Naive thymus-derived CD8-positive, alpha-beta T cell (primary cell): ENCODE measurements at places on chromosomes 6 and 20.

GRCh38 chr6:47152666-47153403, 110.7 kb upstream of the ADGRF1 start:
- no peak for DNase-seq
- no peak overlapping the region for H3K27ac ChIP-seq
- no peak overlapping the region for H3K4me3 ChIP-seq
- peaks cover 4% of the 10 kb centered on the region for H3K27me3 ChIP-seq

GRCh38 chr6:157223511-157223910, 99.8 kb downstream of the TMEM242 start:
- no peaks in the 10 kb centered on the region for H3K36me3 ChIP-seq
- peaks cover 4% of the 10 kb centered on the region for H3K27me3 ChIP-seq
- no peak overlapping the region for H3K27ac ChIP-seq
- H3K4me1 ChIP-seq: peaks cover 38% of the 10 kb centered on the region
- DNase-seq: no peak

DNA sequence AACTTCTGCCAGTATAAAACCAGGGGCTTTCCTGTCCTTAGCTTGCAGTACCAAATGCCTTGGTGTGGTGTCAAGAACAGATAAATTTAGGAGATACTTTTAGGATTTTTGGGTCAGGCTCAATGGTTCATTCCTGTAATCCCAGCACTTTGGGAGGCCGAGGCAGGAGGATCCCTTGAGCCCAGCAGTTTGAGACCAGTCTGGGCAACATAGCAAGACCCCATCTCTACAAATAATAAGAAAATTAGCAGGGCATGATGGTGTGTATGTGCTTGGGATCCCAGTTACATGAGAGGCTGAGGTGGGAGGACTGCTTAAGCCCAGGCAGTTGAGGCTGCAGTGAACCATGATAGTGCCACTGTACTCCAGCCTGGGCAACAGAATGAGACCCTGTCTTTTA, 3.2 kb upstream of the ZBTB12 start:
- no peaks in the 10 kb centered on the region for H3K27me3 ChIP-seq
- H3K4me3 ChIP-seq: no peak overlapping the region
- no peaks in the 10 kb centered on the region for H3K36me3 ChIP-seq
- peaks cover 15% of the 10 kb centered on the region for H3K4me1 ChIP-seq
- no peak for DNase-seq

DNA sequence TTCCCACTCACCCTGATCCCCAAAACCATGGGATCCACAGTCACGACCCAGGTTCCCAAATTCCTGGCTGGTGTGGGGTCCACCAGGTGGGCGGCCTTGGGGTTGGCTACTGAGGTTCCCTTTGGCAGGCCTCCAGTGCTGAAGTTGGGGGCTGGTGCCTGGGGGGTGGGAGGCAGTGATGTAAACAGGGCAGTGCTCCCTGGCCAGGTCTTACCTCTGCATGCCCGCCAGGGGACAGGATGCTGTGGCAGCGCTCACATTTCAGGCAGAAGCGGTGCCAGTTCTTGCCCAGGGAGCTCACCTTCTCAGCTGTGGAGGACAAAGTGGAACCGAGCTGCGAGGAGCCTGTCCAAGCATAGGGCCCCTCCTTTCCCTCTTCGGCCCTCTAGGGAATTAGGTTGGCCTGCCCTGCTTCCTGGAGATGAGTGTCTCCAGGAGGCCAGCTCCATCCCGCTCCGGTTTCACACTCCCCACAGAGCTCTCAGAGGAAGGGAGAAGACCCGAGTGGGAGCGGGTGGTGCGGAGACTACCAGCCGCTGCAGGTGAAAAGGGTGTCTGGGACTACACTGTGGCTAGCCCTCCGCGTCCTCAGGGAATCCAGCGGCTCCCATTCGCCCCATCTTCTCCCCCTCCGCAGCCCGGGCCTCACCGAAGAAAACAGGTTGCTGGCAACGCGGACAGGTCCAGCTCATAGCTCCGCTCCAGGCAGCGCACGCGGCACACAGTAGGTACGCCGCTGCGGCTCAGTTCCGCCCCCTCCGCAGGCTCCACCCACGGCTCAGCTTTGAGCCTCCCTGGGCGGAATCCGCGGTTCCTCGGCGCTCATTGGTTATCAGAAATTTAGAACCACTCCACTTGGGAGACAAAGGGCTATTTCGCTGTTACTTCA, at the start of gene CRIP3:
Gene CRIP3 (minus strand): TSS at position 726 of the 889 bp plus-strand sequence. CDS start 34 bp downstream, at position 692.
- no peaks in the 10 kb centered on the region for H3K36me3 ChIP-seq
- H3K4me3 ChIP-seq: peak within 1 kb of the TSS; percentile 79
- H3K27me3 ChIP-seq: peaks cover 9% of the 10 kb centered on the region

- no peak overlapping the region for H3K4me3 ChIP-seq
- no peak for DNase-seq
- H3K27ac ChIP-seq: no peak overlapping the region
- H3K27me3 ChIP-seq: peaks cover 34% of the 10 kb centered on the region
Observed at GRCh38 chr6:16216501-16217155, 21.8 kb upstream of the GMPR start.

- no peak overlapping the region for H3K4me3 ChIP-seq
- peak overlapping the region; percentile 52 for H3K27ac ChIP-seq
- peaks cover 21% of the 10 kb centered on the region for H3K4me1 ChIP-seq
- no peaks in the 10 kb centered on the region for H3K27me3 ChIP-seq
- DNase-seq: no peak
Observed at GRCh38 chr20:53635221-53635620, 41.6 kb upstream of the ZNF217 start.

- no peaks in the 10 kb centered on the region for H3K27me3 ChIP-seq
- no peak overlapping the region for H3K27ac ChIP-seq
- H3K4me3 ChIP-seq: no peak overlapping the region
- no peaks in the 10 kb centered on the region for H3K4me1 ChIP-seq
- H3K36me3 ChIP-seq: peaks cover 48% of the 10 kb centered on the region
Observed at GRCh38 chr6:35078896-35079295, 62.2 kb downstream of the TCP11 start.

DNA sequence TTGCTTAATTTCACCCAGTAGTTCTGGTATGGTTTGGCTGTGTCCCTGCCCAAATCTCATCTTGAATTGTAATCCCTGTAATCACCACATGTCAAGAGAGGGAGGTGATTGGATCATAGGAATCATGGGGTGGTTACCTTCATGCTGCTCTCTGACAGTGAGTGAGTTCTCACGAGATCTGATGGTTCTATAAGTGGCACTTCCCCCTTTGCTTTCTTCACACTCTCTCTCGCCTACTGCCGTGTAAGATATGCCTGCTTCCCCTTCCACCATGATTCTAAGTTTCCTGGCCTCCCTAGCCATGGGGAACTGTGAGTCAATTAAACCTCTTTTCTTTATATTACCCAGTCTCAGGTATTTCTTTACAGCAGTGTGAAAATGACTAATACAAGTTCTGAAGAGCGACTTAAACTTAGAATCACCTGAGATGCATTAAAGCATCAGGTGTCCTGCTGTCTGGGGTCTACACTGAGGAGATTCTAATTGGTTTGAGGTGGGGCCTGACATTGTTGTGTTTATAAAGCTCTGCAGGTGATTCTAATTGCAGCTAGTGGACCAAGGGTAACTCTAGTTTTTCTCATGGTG, 82.1 kb upstream of the DTNBP1 start:
- H3K4me1 ChIP-seq: no peaks in the 10 kb centered on the region
- H3K27ac ChIP-seq: no peak overlapping the region
- no peaks in the 10 kb centered on the region for H3K36me3 ChIP-seq
- DNase-seq: no peak
- no peak overlapping the region for H3K4me3 ChIP-seq
- H3K27me3 ChIP-seq: no peaks in the 10 kb centered on the region

DNA sequence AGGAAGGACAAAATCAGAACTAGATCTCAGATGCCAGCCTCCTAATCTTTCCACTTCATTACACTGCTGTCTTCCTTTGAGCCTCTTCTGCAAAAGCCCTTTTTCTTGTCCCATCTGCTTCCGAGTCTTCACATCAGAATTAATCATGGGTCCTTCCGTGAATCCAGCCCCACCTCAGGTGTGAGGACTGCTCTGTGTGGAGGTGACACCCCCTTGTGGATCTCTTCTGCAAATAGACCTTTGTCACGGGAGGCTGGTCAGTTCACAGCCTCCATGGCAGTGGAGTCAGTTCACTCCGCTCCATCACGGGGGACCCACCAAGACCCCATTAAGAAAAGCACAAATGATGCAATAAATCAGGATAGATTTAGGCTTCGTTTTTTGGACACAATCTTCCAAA, 171.1 kb downstream of the ADAT2 start:
- no peaks in the 10 kb centered on the region for H3K27me3 ChIP-seq
- H3K4me1 ChIP-seq: no peaks in the 10 kb centered on the region
- H3K4me3 ChIP-seq: no peak overlapping the region
- H3K27ac ChIP-seq: no peak overlapping the region
- DNase-seq: no peak

DNA sequence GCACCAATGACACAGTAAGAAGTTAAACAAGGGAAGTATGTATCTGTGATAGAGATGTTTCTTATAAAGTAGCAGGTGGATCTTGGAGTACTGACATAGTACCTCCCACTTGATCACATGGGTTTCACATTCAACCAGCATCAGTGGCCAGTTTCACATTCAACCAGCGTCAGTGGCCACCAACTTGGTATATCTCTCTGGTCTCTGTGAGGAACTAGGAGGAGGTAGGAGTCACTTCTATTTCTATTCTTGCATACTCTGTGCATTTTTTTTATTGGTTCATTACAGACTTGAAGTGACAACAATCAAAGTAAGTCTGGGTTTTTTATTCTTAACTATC, 200.3 kb upstream of the SIM1 start:
- no peak for DNase-seq
- peaks cover 8% of the 10 kb centered on the region for H3K4me1 ChIP-seq
- H3K27me3 ChIP-seq: no peaks in the 10 kb centered on the region
- H3K4me3 ChIP-seq: no peak overlapping the region
- H3K36me3 ChIP-seq: peaks cover 11% of the 10 kb centered on the region

GRCh38 chr6:135268740-135269139, 87.6 kb downstream of the MYB start:
- H3K27me3 ChIP-seq: no peaks in the 10 kb centered on the region
- H3K4me1 ChIP-seq: peaks cover 3% of the 10 kb centered on the region
- no peak for DNase-seq
- H3K36me3 ChIP-seq: no peaks in the 10 kb centered on the region
- H3K4me3 ChIP-seq: no peak overlapping the region

GRCh38 chr6:36759148-36759759, 61.6 kb downstream of the RAB44 start:
- no peak overlapping the region for H3K4me3 ChIP-seq
- H3K27me3 ChIP-seq: no peaks in the 10 kb centered on the region
- H3K36me3 ChIP-seq: no peaks in the 10 kb centered on the region
- H3K4me1 ChIP-seq: peaks cover 32% of the 10 kb centered on the region
- H3K27ac ChIP-seq: no peak overlapping the region

GRCh38 chr20:52945862-52946522, 26.2 kb upstream of the TSHZ2 start:
- no peak overlapping the region for H3K4me3 ChIP-seq
- H3K27ac ChIP-seq: no peak overlapping the region
- DNase-seq: no peak
- H3K27me3 ChIP-seq: no peaks in the 10 kb centered on the region

GRCh38 chr6:136137008-136137692, 113.0 kb downstream of the MTFR2 start:
- H3K36me3 ChIP-seq: peaks cover 2% of the 10 kb centered on the region
- H3K4me3 ChIP-seq: no peak overlapping the region
- DNase-seq: no peak
- H3K4me1 ChIP-seq: no peaks in the 10 kb centered on the region

DNA sequence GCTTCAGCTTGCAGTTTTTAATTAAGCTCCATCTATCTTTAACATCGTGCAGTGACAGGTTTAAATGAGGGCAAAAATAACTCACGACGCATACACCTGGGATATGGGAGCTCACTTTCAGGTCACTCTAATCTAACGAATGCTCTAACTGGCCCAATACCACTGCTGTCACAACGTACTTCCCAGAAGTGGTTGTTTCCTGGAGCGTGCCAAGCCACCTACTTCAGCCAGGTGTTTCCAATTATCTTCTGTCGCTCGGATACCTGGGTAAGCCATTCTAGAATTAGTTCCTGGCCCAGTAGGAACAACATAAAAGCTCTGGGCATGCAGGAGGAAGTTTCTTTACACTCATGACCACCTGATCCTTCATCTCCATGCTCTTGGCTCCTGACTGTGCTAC, 147.4 kb downstream of the FOXC1 start:
- H3K4me1 ChIP-seq: no peaks in the 10 kb centered on the region
- H3K27me3 ChIP-seq: no peaks in the 10 kb centered on the region
- peaks cover 43% of the 10 kb centered on the region for H3K36me3 ChIP-seq
- H3K27ac ChIP-seq: no peak overlapping the region

GRCh38 chr6:54730767-54731630, 115.6 kb upstream of the FAM83B start:
- H3K36me3 ChIP-seq: no peaks in the 10 kb centered on the region
- H3K27me3 ChIP-seq: no peaks in the 10 kb centered on the region
- no peak overlapping the region for H3K4me3 ChIP-seq
- no peak for DNase-seq

GRCh38 chr20:1669304-1669703, 11.7 kb upstream of the SIRPG start:
- H3K27ac ChIP-seq: peak overlapping the region; percentile 93
- no peak overlapping the region for H3K4me3 ChIP-seq
- no peaks in the 10 kb centered on the region for H3K27me3 ChIP-seq
- peaks cover 17% of the 10 kb centered on the region for H3K36me3 ChIP-seq
- no peak for DNase-seq

DNA sequence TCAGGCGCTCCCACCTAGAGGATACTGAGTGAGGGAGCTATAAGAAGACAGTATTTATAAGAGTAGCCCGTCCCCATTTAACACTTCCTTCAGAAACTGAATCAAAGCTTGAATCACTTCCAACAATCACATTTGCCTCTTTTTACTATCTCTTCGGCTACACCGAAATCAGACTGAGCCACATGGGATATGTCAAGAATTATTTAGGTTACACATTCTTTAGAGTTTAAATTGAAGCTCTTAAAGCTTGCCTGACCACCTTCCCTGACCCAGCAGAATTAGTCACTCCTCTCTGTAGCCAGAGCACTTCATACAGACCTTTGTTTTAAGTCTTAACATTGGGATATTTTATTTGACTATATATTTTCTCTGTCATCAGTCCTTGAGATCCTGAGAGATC, 163.7 kb downstream of the MAFB start:
- H3K36me3 ChIP-seq: no peaks in the 10 kb centered on the region
- H3K4me3 ChIP-seq: no peak overlapping the region
- no peaks in the 10 kb centered on the region for H3K4me1 ChIP-seq
- no peak overlapping the region for H3K27ac ChIP-seq
- peaks cover 3% of the 10 kb centered on the region for H3K27me3 ChIP-seq

- no peak for DNase-seq
- no peaks in the 10 kb centered on the region for H3K4me1 ChIP-seq
- H3K4me3 ChIP-seq: no peak overlapping the region
- H3K36me3 ChIP-seq: no peaks in the 10 kb centered on the region
- no peaks in the 10 kb centered on the region for H3K27me3 ChIP-seq
Observed at GRCh38 chr6:79862126-79862525, 85.2 kb downstream of the ELOVL4 start.
